DMS79 treated with DMSO at 0.1 percent for 48 hours (cell line): ENCODE measurements at places on chromosomes 16 and 17.

DNA sequence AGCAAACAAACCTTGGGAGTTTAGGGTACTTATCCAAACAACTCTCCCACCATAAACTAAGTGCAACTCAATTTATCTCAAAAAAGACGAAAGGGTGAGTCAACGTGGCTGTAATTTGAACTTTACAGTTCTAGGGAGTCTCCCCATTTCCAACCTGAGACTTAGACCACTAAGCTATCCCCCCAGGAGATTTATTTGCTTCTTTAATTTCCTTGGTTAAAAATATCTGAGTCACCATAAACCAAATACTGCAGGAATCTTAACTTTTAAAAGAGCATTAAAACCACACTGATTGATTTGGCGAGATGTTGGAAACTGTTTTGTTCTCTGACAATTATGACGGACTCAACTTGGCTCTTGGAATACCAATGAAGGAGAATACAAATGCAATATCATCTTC lies 299.3 kb upstream of the SOX9 start:
- DNase-seq = no peak

GRCh38 chr17:10613775-10614513 lies 43.2 kb downstream of the MYH3 start:
- no peak for DNase-seq

DNA sequence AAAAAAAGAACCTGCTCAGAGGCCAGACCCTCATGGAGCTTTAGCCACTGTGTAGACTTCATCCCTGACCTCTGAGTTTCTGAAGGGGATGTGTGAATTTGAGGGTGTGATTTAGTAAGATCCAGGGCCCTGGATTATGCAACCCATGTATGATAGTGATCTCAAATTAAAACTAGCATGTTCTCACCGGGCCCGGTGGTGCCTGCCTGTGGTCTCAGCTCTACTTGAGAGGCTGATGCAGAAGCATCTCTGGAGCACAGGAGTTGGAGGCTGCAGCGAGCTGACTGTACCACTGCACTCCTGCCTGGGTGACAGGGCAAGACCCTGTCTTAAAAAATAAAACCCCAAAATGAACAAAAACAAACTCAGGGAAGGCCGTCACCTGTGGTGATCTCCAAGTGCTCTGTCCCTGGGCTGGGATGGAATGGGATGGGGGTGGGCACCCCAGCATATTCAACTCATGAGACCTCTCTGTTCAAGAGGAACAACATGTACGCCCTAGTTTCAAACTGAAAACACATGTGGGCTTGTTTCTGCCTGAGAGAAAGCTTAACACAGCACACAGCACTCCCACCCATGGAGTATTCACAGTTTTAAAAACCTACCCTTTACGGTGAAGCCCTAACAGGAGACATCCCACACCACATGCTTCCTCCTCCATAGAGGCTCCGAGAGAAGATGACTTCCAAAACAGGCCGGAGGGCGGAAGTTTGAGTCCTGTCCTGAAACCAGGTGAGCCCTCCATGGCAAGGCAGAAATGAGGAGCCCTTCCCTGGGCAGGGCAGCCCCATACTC lies 30.1 kb downstream of the GNPTG start:
- no peak for DNase-seq

DNA sequence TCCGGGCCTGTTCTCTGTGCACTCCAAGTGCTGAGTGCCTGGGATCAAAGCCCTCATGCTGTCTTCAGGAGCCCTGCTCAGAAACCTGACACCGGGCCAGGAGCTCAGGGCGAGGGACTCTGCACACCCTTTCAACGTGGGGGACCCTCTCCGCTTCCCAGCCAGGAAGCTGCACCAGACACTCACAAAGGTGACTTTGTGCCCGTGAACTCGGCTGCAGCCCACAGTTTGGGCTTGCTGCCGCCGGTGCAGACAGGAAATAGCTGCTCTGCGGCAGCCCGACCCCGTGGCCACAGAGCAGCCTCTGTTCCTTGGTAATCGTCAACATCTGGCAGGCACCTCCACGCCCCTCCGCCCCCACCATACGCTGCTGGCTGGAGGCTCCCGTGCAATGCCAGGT lies 93.4 kb upstream of the METRNL start:
- peak; percentile 27 for DNase-seq

DNA sequence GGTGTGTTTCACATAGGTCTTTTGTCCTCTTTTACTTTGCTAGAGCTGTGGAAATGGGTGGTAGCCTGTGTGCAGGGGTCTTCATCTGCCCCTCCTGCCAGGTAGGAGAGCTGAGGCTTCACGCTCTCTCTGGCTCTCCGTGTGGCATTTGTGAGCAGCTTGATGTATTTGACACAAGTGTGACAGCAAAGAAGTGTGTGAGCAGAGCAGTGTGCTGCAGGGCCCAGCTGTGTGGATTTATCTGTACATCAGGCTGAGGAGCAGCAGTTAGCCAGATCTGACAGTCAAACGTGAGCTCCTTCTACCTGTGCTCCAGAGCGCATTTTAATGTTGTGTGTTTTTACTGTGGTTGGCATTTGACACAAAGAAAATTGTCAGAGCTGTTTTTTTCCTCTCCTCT lies 101.8 kb downstream of the FTO start:
- no peak for DNase-seq

GRCh38 chr17:4934173-4934979 lies 2.3 kb downstream of the GP1BA start:
- DNase-seq = peak; percentile 67

GRCh38 chr17:82217530-82218204 lies 5.0 kb upstream of the CCDC57 start:
- no peak for DNase-seq

GRCh38 chr16:26133416-26134093 lies 441.8 kb downstream of the HS3ST4 start:
- no peak for DNase-seq

- DNase-seq = no peak
Observed at GRCh38 chr16:51402785-51403184, 251.7 kb upstream of the SALL1 start.
